ENCODE measurements at places on chromosomes 6 and 20.

DNA sequence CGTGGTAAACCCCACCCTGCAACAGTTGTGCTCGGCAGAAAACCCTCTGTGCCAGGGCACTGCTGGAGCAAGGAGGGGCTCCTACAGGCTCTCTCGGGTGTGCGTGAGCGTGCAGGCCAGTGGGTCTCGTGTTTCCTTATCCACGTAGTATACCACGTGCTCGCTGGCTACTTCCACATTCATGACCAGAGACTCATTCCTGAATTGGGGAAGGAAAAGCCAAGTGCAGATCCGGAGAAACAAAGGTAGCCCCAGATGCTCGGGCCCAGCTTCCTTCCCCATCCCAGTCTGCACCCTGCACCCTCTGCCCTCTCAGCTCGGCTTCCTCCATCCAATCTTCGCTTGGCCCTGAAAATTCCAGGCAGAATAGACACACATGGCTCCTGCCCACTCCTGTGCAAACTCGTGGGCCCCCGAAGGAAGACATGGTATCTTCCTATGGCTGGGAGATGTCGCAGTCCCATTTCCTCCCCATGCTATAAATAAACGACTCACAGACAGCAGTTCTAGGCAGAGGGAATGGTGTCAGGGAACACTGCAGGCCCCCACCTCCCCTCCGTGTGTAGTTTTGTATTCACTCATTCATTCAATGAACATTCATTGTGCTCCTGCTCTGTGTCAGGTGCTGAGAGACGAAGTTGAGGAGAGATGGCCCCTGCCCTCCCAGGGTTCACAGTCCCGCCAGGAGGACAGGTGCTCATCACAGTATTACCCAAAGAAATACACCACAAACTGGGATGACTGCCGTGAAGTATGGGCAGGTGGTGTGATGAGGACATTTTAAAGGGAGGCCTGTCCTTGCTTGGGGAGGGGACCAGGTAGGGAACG, 29.6 kb downstream of the NPEPL1 start:
- peak; percentile 29 for DNase-seq

- no peak for DNase-seq
Observed at GRCh38 chr6:1597924-1598323, 11.8 kb upstream of the FOXC1 start.

GRCh38 chr6:79515436-79515835, 21.8 kb downstream of the LCA5 start:
- no peak for DNase-seq

DNA sequence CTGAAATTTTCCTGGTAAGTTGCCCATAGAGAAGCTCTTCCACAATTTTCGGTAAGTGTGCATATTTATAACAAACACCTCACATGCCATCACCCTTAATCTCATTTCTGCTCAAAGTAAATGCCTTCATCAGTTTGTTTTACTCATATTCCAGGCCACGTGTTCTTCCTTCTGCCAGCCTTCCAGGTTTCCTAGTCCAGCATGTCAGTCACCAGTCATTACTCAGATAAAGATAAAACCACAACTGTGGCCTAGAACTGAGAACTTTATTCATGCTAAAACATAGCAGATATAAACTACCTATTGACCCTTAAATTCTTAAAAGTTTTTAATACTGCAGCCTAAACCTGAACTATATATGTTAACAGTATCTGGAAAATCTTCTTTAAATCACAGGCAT, 149.5 kb upstream of the SLC22A16 start:
- DNase-seq, result no peak

DNA sequence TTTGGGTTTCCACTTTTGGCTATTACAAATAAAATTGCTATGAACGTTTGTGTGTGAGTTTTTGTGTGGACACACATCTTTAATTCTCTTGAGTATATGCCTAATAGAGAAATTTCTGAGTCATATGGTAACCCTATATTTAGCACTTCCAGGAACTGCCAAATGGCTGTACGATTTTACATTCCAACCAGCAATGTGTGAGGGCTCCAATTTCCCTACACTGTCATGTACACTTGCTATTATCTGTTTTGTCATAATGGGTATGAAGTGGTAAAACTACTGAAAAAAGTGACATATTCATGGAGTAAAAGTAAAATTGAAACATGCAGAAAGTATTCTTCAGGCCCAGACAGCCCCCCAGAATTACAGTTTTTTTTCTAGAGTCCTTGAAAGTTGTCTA, 59.6 kb upstream of the ESR1 start:
- DNase-seq, result no peak

DNA sequence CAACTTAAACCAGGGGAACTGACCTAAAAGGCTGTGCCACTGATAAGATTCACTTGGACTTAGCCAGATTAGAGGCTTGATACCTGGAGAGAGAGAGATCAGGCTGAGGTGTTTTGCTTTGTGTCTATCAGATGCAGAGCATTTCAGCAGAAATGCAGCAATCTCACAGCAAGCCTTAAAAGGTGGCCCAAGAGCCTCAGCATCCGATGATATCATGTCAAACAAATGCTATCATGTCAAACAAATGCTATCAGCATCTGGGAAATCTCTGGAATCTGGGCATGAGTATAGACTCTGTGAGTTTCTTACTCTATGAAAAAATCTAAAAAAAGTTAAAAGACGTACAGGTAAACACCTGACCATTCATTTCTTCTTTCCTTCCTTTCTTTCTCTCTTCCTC, 718.9 kb downstream of the EYS start:
- no peak for DNase-seq

DNA sequence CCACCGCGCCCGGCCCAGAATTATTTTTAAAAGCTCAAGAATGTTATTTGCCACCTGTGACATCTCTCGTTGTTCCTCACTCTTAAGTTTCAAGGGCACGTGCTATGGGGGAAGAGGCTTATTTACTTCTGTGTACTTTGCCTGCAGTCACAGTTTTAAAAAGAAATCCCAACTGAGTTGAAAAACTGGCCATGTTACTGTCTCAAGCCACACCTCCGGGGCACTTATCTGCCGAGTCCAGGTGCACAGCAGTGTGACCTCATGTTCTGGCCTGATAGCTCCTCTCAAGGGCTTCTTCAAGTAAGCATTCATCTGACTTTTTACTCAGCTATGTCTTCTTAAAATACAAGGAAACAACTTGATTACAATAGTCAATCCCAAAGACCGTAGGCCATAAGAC, 34.5 kb downstream of the SHLD1 start:
- no peak for DNase-seq

DNA sequence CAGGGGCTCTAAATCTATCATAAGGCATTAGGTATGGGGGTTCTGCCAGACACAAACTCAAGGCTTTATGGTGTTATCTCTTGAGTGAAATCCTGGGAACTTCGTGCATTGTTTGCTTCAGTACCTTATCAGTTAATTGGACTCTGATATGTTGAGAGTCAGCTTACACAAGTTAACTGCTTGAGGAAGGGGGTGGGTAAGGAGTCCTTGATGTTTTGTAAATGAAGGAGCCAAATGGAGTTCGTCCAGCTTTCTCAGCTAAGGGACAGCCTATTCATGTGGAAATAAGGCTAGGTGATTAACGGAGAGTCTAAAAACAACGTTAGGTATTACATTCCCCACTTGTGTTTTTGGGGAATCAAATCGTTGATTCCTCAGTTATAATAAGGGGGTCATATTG, 157.4 kb downstream of the TRIM27 start:
- DNase-seq, result no peak

DNA sequence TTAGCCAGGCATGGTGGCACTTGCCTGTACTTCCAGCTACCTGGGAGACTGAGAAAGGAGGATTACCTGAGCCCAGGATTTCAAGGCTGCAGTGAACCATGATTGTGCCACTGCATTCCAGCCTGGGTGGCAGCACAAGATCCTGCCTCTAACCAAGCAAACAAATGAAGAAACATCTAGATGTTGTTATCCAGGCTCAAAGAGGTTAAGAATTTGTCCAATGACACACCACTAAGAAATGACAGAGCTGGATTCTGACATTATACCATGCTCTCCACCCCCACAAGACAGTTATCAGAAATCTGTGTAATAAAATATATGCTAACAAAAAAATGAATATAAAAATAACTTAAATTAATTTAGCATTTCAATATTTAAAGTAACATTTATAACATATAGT, 925.5 kb upstream of the SLC35B3 start:
- DNase-seq, result no peak

DNA sequence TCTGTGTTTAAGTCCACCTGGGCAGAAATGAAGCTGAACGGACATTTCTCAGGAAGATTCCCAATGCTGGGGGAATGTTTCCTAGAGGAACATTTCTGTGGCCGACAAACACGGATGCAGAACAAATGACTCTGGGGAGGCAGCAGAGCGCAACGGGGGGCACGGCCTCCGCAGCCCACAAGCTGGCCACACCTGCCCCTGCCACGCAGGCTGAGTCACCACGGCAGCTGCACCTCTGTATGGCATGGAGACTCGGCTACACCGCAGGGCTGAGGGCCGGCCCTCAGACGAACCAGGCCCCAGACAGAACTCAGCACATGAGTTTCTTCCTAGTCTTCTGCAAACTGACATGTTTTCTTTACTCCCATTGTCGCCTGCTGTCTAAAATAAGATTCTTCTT, 10.0 kb upstream of the PRR18 start:
- DNase-seq, result no peak

GRCh38 chr20:44938637-44939036, 21.6 kb downstream of the TOMM34 start:
- no peak for DNase-seq

DNA sequence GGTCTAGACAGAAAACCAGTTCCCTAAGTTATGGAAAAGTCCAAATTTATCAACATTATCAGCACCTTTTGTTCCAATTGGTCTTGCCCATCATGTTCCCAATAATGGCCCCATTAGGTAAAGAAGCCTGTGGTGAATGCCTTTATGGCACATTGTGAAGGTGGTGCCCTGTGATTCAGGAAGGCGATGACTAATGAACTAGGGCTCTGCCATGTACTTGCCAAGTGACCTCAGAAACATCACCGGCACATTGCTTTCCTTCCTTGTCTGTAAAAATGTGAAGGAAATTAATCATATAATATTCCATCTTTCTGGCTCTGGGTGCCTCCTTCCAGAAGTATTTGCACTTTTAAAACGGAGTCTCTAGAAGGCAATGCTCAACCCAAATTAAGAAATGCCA, 132.3 kb downstream of the UNC5CL start:
- no peak for DNase-seq

GRCh38 chr20:9250511-9250910, 181.6 kb downstream of the PLCB4 start:
- no peak for DNase-seq

GRCh38 chr6:1870932-1871331, 261.2 kb downstream of the FOXC1 start:
- DNase-seq, result no peak

DNA sequence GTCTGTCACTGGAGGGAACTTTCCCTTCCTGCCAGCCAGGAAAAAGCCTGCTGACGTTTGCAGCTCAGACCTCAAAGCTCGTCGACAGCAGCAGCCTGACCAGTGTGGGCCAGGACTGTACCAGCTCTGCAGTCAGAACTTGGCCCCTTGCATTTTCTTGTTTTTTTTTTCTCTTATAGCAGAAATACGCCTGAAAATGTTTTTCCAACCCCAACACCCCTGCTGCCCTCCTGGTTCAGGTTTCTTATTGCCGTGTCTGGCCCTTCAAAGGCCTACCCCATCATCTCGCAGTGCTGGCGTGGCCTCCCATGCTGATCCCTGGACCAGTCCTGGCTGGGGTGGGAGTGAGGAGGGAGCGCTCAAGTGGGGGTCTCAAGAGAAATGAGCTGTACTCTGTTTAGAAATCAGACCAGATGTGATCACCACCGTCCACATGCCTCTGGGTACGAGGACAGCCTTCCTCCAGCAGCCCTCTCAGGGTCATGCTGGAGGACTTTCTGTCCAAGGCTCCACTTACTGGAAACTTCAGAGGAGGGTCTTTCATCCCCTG, 169.0 kb downstream of the FOXC1 start:
- DNase-seq, result no peak

DNA sequence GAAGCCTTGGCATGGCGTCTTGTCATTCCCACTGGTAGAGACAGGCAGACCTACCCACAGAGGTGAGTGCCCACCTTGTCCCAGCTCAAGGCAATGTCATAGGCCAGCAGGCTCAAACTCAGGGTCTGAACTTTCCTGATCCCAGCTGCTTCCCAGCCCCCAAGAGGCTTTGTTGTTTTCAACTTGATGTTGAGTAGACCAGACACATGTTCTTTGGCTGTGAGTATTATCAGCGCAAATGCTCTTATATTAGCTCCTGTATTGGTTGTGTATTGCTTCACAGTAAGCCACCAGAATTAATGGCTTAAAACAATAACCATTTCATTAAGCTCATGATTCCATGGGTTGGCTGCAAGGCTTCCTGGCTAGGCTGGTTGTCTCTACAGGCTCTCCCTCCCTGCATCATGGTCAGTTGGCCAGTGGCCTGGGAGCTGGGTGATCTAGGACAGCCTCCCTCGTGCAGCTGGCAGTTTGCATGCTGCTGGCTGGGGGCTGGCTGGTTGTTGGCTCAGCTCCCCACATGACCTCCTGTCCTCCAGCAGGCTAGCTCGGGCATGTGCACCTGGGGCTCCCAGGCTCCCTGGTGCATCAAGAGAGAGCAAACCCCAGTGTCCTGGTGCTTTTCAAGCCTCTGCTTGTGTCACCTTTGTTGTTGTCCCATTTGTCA, 21.6 kb downstream of the TOX2 start:
- no peak for DNase-seq

DNA sequence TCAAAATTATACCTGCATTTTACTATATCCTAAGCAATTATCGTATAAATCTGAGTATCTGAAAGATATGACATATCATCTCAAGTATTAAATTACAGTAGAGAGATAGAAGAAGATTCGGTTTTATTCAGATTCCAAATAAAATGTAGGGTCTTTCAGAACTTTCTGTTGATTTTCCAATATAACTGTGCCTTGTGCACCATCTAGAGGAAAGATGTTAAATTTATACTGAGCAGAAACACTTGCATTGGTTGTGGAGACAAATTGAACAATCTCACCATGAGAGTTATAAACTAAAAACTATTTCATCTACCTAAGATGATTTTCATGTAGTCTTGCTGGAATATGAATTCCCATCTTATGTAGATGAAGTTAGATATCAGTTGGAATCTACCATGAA, 26.8 kb upstream of the HSF2 start:
- DNase-seq, result no peak

DNA sequence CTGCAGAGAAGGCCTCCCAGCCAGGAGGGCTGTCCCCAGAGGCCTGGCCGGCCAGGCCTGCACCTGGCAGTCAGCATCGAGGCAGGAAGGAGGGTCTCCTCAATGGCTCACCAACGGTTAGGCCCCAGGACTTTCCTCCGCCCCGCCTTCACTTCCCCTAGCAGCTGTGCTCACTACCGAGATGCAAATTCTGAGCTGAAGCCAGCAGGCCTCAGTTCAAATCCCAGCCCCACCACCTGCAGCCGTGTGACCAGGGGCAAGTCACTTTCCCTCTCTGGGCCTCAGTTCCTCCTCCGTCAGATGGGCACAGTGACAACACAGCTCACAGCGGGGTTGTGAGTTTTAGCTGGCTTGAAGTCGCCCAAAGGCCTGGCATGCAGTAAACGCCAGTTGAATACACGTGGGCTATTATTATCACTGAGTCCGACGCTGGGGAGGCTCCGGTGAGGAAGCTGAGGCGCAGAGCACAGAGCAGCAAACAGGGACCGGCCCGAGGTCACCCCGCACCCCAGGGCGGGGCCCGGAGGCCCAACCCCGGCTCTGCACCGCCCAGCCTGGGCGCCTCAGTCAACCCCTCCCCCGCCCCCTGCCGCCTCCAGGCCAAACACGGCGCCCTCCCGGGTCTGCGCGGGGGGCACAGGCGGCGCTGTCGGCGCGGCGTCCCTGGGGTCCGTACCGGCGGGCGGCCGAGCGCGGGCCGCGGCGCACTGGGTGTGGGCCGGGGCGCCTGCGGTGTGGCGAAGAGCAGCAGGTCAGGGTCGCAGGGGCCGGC, 671 bp downstream of the E2F1 start:
- DNase-seq, result no peak

GRCh38 chr20:1002682-1003561, 811 bp upstream of the RSPO4 start:
- DNase-seq, result no peak
